ENCODE measurements at places on chromosomes 3 and 15.

DNA sequence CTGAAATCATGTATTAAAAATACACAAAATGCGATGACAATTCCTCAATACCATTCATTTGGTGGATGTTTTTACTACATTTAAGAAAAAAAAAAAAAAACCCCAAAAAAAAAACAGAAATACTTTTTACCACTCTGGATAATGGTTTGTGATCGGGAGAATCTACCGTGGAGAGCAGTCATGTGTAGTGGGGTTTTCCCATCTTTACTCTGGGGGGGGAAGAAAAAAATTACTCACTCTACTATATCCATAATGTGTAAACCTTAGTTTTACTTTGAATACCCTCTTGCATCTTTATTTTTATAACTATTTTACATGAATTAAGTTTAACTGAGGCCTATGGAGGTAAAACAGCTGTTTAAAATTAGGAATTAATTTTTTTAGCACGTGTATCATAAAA, 83.3 kb downstream of the ANKRD28 start:
- no peaks in the 10 kb centered on the region for H3K27me3 ChIP-seq
- H3K27ac ChIP-seq = no peak overlapping the region
- H3K4me3 ChIP-seq = no peak overlapping the region
- no peak for DNase-seq
- peaks cover 9% of the 10 kb centered on the region for H3K4me1 ChIP-seq

GRCh38 chr15:25406261-25406660, 32.6 kb downstream of the UBE3A start:
- H3K36me3 ChIP-seq = peaks cover 24% of the 10 kb centered on the region
- no peaks in the 10 kb centered on the region for H3K27me3 ChIP-seq
- no peak for DNase-seq

DNA sequence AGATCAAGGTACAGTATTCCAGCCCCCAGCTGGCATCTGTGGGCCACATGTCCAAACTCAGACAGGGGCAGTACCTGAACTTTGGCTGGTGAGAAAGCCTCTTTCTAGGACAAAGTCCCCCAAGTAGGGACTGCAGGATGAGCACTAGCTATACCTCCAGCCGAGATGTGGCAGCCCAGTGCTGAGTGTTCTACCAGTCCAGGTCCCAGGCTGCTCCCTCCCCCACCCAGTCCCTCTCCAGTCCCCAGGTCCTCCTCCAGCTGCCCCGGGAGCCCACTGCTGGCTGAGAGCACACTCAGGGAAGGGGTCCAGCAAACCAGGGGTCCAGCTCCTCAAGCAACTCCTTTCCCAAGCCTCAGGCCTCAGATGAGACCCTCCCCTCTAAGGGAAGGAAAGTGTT, 1.5 kb downstream of the SLC26A6 start:
- DNase-seq = no peak
- H3K4me1 ChIP-seq = peaks cover 25% of the 10 kb centered on the region
- no peaks in the 10 kb centered on the region for H3K27me3 ChIP-seq
- no peak overlapping the region for H3K27ac ChIP-seq

DNA sequence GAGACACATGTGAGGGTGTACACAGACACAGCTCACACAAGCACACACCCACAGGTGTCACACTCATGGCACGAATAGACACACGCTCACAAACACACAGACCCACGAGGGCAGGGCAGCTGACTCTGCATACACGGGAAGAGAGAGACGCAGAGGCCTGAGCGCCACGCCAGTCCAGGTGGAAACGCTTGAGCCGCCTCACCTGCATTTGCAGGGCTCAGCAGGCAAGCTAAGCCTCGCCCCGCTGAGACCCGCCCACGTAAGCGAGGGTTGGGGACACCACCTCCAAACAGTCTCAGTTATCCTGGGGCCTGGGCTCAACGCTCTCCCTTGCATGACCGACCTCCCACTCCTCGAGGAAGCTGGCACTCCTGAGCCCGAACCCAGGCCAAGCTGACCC, 73.2 kb downstream of the TLE3 start:
- peaks cover 17% of the 10 kb centered on the region for H3K27me3 ChIP-seq
- no peaks in the 10 kb centered on the region for H3K36me3 ChIP-seq
- H3K4me3 ChIP-seq = no peak overlapping the region
- no peak overlapping the region for H3K27ac ChIP-seq
- no peak for DNase-seq

- H3K27me3 ChIP-seq = no peaks in the 10 kb centered on the region
- H3K4me1 ChIP-seq = no peaks in the 10 kb centered on the region
- DNase-seq = no peak
Observed at GRCh38 chr3:153885359-153885758, 235.8 kb upstream of the ARHGEF26 start.

DNA sequence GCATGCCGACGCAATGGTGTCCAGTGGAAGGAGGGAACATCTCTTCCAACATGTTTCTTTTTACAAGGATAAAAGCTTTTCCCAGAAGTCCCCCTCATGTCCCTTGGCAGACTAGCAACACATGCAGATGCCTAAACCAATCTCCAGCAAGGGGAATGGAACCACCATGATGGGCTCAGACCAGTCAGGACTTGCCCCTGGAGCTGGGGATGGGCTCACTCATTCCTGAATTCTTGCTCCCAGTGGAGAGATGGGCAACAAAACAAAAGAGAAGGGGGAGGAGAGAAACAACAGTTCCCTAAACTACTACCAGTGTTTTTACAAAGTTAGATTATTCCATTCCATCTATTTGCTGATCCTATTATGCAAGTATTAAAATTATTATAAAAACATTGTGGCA, 76.8 kb upstream of the OXTR start:
- no peak overlapping the region for H3K27ac ChIP-seq
- no peaks in the 10 kb centered on the region for H3K36me3 ChIP-seq

DNA sequence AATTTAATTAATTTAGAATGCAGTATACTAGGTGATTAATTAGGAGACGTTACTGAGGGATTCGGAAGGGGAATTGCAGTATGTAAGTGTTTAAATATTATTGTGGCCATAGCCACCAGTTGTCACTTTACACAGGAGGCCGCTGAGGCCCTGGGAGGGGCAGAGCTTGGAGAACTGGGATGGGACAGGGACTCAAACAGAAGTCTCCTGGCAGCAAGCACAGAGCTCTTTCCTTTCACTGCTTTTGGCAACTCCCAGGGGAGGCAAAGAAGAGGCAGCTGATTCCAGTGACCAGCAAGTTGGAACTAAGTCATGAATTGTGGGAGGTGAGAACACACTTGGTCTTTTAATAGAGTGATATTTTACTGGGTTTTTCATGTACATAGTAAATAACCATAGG, 248.6 kb downstream of the RPLP1 start:
- no peak for DNase-seq
- H3K27ac ChIP-seq = no peak overlapping the region
- H3K4me1 ChIP-seq = peaks cover 17% of the 10 kb centered on the region

GRCh38 chr3:74269689-74270088, 344.8 kb downstream of the CNTN3 start:
- no peaks in the 10 kb centered on the region for H3K27me3 ChIP-seq
- no peaks in the 10 kb centered on the region for H3K36me3 ChIP-seq
- H3K4me3 ChIP-seq = no peak overlapping the region
- no peaks in the 10 kb centered on the region for H3K4me1 ChIP-seq
- DNase-seq = no peak
- H3K27ac ChIP-seq = no peak overlapping the region

DNA sequence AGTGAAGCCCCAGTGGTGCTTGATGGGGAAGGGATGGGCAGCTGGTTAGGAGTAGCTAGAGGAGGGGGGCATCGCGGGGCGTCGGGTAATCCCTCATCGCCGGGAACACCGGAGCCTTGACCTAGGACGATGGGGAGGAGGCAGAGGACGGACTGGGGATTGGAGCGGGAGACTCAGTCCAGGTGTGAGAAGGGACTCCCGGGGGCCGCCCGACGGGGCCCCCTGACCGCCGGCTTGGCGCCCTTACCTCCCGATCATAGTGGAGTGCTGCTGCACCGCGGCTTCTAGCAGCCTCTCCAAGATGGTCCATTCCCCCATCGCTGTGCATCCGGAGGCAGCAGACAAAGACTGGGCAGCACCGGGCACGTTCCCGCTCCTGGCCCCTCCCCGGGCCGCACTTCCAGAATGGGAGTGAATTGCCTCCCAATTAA, 612 bp downstream of the GJD2 start:
- H3K4me3 ChIP-seq = peak overlapping the region; percentile 78
- peaks cover 7% of the 10 kb centered on the region for H3K36me3 ChIP-seq
- H3K27me3 ChIP-seq = peaks cover 64% of the 10 kb centered on the region
- H3K27ac ChIP-seq = no peak overlapping the region
- H3K4me1 ChIP-seq = peaks cover 5% of the 10 kb centered on the region

GRCh38 chr3:143348486-143349327, 229.1 kb downstream of the CHST2 start:
- no peak for DNase-seq
- H3K4me1 ChIP-seq = peaks cover 62% of the 10 kb centered on the region
- H3K4me3 ChIP-seq = peak overlapping the region; percentile 1

DNA sequence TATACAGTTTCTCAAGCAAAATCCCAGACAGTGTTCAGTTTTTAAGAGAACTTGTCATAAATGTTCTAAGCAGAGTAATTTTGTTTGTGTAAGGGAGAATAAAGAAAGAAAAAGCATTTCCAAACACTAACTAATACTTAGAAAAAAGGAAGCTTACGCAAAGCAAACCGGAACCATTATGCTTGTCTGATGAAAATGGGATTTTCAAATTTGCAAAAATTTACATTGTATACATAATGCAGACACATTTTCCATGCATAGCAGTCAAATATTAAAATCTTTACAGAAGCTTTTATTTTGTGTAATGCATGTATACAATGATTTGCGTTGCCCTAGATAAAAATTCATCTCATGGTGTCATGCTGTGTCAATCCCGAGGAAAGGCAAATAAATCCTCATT, 229.0 kb downstream of the SLC9A9 start:
- H3K27me3 ChIP-seq = no peaks in the 10 kb centered on the region
- H3K36me3 ChIP-seq = peaks cover 13% of the 10 kb centered on the region
- H3K4me1 ChIP-seq = no peaks in the 10 kb centered on the region
- no peak overlapping the region for H3K27ac ChIP-seq
- no peak for DNase-seq

GRCh38 chr3:25532431-25533162, 104.5 kb downstream of the RARB start:
- no peak for DNase-seq
- H3K27me3 ChIP-seq = peaks cover 6% of the 10 kb centered on the region

- peak overlapping the region; percentile 28 for H3K27ac ChIP-seq
- peaks cover 14% of the 10 kb centered on the region for H3K27me3 ChIP-seq
- H3K4me1 ChIP-seq = peaks cover 47% of the 10 kb centered on the region
Observed at GRCh38 chr3:72344647-72345046, 503.6 kb downstream of the SHQ1 start.

DNA sequence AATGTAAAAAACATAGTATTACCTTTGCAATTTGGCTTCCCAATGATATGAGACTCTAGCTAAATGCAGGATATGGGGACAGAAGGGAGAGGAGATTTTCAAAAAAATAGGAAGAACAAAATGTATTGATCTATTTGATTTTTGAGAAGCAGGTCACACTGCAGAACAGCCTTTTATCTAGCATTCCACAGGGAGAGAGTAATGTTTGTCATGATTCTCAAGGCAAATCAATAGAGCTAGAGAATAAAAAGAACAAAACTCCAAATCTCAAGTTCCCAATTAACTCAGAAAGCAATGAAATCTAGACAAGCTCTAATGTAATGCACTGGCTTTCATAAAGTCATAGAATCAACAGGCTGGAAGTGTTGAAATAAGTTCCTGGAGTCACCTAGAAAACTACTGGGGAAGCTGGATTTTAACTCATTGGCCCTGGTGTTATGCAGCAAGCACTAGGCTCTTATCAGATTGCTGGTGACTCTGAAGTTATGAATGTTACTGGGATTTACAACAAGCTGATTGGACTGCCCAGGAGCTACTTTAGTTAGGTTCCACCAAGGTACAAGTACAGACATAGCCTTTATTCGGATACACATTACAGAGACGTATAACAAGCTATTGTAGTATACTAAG, 442.8 kb downstream of the FGF12 start:
- no peaks in the 10 kb centered on the region for H3K27me3 ChIP-seq
- no peak for DNase-seq
- no peak overlapping the region for H3K4me3 ChIP-seq
- no peaks in the 10 kb centered on the region for H3K36me3 ChIP-seq
- no peaks in the 10 kb centered on the region for H3K4me1 ChIP-seq
- H3K27ac ChIP-seq = no peak overlapping the region

- no peak overlapping the region for H3K4me3 ChIP-seq
- no peaks in the 10 kb centered on the region for H3K27me3 ChIP-seq
- DNase-seq = no peak
- H3K27ac ChIP-seq = no peak overlapping the region
Observed at GRCh38 chr3:107837895-107838612, 252.8 kb downstream of the CD47 start.

GRCh38 chr15:87450314-87450713, 806.2 kb downstream of the NTRK3 start:
- no peak for DNase-seq
- H3K4me3 ChIP-seq = no peak overlapping the region
- H3K27ac ChIP-seq = no peak overlapping the region
- no peaks in the 10 kb centered on the region for H3K27me3 ChIP-seq

DNA sequence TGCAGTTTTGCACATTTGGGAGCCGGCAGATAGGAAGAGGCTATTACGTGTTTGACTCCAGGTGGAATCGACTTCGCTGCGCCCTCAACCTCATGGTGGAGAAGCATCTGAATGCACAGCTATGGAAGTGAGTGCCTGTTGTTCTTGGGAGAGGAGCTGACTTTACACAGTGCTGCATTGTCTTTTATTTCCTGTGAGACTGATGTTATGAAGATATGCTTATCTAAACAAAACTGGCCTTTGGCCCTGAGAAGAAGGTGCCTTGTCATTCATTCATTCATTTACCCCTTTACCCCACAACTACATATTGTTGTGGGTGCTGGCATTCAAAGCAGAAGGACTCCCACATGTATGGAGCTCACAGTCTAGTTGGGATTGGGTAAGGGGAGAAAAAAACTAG, 32.6 kb downstream of the PSMD6 start:
- no peak overlapping the region for H3K27ac ChIP-seq
- H3K27me3 ChIP-seq = no peaks in the 10 kb centered on the region
- no peak for DNase-seq
- peaks cover 4% of the 10 kb centered on the region for H3K4me1 ChIP-seq
- peaks cover 14% of the 10 kb centered on the region for H3K36me3 ChIP-seq

DNA sequence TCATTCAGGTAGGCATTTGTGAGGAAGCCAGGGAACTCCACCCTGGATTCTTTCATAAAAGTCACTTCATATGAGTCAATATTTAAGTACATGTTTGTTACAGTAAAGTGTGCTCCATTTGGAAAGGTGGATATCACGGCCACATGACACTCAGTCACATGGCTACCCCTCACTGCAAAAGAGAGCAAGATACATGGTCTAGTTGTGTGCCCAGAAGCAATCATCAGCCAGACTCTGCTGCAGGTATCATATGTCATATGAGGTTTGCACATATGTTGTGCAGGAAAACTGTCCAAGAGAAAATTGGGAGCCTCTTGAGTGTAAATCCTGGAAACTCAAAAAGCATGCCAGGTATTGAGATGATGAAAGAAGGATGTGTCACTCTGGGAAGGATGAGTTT, 55.0 kb upstream of the NMNAT3 start:
- H3K36me3 ChIP-seq = no peaks in the 10 kb centered on the region
- no peak overlapping the region for H3K4me3 ChIP-seq
- H3K27ac ChIP-seq = no peak overlapping the region

DNA sequence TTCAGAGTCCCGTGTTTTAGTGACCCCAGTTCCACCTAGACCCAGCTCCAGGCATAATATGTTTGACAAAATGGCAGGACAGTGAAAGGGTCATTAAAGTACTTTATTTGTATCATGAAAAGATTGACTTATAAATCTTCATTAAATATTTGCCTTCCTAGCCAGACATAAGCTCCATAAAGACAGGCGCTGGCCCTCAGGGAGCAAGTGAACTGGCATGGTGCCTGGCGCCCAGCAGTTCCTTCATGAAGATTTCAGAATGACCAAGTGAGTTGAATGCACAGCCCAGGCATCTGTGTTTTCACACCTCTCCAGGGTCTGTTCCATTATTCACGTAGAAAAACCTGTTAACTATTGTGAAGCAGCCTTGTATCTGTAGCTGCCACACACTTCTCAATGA, 166.2 kb downstream of the GAP43 start:
- no peak overlapping the region for H3K4me3 ChIP-seq
- peaks cover 31% of the 10 kb centered on the region for H3K27me3 ChIP-seq
- peaks cover 14% of the 10 kb centered on the region for H3K4me1 ChIP-seq
- H3K27ac ChIP-seq = no peak overlapping the region
